ENCODE measurements at places on chromosomes 7 and 10.

DNA sequence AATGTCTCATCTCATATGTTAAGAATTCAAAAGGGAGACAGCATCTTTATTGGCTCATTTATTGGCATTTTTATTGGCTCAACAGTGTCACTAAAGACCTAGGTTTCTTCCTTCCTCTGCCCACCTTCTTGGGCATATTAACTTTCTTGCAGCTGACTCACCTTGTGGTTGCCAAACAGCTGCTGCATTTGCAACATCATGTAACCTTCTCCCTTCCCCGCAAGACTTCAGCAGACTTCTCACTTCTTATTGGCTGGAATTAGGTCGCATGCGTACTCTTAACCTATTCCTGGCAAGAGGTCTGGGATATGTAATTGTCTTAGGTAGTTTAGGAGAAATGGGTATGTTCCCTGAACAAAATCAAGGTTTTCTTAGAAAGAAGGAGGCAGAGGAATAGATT lies 263.2 kb downstream of the POU6F2 start:
- DNase-seq = no peak

GRCh38 chr10:4677296-4678021 lies 148.5 kb upstream of the AKR1E2 start:
- no peak for DNase-seq

- no peak for DNase-seq
Observed at GRCh38 chr10:46543466-46544377, 12.7 kb downstream of the GPRIN2 start.

- no peak for DNase-seq
Observed at GRCh38 chr7:53422291-53422690, 386.9 kb downstream of the POM121L12 start.

DNA sequence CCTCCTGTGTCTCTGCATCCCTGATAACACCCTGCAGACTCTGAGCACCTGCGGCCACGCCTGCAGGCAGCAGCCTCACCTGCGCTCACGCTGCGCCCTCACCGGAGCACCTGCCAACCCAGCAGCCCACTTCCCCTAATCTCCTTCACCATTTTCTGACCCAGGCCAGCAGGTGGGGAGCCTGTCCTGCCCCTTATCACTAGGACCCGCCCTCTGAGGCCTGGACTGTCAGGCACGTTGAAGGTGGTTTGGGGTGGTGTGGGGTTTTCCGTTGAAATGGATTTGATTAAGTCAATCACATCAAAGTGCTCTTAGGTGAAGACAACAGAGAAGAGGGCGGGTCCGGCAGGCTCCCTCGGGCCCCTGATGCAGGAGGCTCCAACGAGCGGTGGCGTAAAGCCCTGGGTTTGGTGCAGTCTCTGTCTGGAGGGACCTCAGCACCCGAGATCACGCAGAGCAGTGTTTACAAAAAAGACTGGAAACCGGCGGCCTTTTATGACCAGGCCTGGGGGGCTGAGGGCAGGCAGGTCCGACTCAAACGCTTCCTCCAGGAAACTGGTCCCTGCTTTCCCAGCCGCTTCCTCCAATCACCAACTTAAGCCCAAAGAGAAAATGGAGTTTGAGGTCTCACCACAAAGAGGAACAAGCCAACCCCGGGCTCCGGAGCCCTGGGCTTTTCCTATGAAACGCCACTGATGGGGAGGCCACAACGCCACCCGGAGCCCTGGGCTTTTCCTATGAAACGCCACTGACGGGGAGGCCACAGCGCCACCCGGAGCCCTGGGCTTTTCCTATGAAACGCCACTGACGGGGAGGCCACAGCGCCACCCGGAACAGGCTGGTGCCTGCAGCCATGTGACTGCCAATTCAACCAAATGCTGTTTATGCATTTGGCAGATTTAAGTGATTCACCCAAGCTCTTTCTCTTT lies 45.5 kb downstream of the DPYSL4 start:
- DNase-seq = no peak

GRCh38 chr7:26694141-26694540 lies 170.2 kb downstream of the SKAP2 start:
- DNase-seq = no peak

DNA sequence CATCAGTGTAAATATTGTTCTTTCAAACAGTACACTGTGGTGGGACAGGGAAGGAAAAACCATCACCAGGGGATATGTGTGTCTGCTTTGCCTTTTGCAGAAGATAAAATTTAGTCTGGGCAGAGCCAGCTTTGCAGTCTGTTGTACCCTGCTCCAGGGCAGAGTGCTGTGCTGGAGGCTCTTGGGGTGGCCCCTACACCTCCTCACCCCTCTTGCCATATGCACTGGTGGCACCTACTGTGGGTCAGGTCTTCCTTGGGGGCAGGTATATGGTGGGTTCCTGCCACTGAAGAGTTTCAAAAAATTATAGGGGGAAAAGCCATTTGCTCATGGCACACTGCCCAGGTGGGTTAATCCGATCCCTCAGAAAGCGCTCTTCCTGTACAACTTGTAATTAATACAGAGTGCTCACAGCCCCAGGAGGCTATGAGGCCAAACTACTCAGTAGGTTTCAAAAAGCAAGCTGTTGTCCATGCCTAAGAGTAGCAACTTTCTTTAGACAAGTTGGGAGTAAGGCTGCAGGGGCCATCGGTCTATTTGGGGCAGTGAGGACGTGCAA lies 112.7 kb upstream of the BMPER start:
- no peak for DNase-seq

DNA sequence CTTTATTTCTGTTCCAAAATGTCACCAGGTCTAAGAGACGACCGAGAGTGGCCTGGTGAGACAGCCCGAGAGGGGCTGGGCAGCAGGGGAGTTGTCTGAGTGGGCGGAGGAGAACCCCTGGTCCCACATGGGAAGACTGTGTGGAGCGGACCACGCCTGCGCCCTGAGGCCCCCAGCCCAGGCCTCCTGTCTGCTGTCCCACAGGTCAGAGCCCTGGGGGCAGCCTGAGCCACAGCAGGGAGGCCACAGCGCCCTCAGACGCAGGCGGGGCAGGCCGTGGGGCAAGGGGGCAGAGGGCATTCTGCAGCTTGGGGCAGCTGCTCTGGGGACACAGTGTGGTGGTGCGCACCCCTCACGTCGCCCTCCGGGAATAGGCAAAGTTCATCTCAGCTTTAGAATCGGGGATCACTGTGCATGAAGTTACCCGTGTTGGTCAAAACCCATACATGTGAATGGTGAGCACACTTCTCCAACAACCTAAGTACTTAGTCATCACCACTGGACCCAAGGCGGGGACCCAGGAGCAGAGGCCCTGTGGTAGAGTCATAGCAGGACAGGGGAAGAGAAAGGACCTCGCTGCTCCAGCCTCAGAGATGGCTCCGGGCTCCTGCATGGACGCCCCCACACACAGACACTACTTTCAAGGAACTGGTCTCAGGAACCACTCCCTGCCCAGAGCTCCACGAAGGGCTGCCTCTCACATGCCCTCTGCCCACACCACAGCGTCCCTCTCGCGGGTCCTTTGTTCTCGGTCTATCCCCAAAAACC lies 214.7 kb downstream of the ELFN1 start:
- DNase-seq = no peak

- DNase-seq = no peak
Observed at GRCh38 chr7:77979219-77979618, 180.6 kb downstream of the PHTF2 start.

DNA sequence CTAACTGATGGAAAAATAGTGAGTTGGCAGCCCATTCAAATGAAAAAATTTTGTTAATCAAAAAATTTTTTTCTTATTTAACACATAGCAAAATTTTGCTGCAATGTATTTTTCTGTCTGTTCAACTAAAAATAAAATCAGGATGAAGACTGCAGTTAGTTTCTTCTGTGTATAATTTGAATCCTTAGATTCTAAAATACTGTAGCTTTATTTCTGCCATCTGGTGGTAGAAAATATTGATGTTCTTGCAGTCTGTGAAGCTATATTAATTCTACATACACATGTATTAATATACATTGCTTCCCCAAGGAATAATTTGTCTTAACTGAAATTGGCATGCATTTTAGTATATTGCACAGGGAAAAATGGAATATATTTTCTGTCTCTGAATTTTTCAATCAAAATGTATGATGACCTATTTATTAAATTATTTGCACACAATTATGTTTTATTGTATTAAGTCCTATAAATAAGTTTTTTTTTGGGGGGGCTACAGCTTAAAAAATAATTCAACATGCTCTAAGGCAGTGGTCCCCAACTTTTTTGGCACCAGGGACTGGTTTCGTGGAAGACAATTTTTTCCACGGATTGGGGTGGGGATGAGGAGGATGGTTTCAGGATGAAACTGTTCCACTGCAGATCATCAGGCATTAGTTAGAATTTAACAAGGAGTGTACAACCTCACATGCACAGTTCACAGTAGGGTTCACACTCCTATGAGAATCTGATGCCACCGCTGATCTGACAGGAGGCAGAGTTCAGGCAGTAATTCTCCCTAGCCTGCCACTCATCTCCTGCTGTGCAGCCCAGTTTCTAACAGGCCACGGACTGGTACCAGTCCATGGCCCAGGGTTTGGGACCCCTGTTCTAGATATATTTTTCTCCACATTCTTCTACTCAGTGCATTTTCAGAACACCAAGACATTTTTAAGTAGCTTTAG lies 119.4 kb downstream of the GNAT3 start:
- no peak for DNase-seq

GRCh38 chr10:77355844-77356243 lies 281.8 kb downstream of the KCNMA1 start:
- DNase-seq = no peak

DNA sequence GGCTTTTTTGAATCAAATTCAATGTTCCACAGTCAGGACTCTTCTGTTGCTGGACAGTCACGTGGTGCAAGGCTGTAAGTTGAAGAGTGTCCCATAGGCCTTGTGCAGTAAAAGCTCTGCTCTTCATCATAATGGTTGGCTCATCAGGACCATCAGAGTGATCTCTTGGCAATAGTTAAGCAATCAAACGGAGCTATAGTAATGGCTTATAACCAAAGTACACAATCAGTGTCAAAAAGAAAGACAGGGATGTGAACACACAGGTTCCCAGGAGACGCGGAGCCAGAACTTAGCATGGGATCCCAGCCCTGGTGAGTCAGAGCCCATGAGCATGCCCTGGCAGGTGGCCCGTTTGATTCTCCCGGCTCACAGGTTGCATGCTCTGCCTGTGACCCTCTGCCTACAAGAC lies 10.8 kb upstream of the GPNMB start:
- DNase-seq = no peak

DNA sequence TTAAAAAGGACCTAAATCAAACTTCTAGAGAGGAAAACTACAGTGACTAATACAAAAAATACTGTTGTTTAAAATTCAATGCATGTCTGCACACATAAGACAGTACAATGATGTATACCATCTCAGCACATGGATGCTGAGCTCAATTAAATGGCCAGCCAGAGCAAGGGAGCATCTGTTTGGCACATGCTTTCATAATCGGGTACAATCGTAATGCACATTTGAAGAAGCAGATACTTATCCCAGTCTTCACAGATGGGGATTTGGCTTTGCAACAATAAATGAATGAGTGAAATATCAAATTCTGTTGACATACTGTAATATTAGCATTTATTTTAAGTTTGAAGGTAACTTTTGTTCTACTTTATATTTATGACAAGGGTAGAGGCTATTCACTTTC lies 187.8 kb downstream of the CRPPA start:
- DNase-seq = no peak

Measured in activated CD8-positive, alpha-beta memory T cell treated with anti-CD3 and anti-CD28 coated beads for 4 hours (primary cell).